ENCODE measurements at places on chromosomes 13 and 19.

- DNase-seq, result no peak
Observed at GRCh38 chr13:85638265-85638664, 161.0 kb downstream of the SLITRK6 start.

DNA sequence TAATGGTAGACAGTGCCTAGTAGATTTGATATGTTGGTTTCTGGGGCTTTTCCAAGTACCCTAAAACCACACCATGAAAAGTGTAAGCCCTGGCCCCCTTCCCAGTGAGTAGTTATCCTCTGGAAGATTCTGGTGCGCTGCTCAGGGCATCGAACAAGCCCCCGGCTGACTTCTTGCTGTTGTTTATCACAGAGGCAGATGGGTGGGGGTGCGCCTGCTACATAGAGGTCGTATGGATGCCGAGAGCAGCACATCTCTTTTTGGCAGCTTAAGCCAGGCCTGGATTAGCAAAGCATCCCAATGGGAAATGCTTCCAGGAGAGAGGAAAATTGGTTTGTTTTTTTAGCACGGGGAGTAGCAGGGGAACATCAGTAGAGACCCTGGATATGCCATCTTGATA, 26.3 kb upstream of the SPATA13 start:
- no peak for DNase-seq

DNA sequence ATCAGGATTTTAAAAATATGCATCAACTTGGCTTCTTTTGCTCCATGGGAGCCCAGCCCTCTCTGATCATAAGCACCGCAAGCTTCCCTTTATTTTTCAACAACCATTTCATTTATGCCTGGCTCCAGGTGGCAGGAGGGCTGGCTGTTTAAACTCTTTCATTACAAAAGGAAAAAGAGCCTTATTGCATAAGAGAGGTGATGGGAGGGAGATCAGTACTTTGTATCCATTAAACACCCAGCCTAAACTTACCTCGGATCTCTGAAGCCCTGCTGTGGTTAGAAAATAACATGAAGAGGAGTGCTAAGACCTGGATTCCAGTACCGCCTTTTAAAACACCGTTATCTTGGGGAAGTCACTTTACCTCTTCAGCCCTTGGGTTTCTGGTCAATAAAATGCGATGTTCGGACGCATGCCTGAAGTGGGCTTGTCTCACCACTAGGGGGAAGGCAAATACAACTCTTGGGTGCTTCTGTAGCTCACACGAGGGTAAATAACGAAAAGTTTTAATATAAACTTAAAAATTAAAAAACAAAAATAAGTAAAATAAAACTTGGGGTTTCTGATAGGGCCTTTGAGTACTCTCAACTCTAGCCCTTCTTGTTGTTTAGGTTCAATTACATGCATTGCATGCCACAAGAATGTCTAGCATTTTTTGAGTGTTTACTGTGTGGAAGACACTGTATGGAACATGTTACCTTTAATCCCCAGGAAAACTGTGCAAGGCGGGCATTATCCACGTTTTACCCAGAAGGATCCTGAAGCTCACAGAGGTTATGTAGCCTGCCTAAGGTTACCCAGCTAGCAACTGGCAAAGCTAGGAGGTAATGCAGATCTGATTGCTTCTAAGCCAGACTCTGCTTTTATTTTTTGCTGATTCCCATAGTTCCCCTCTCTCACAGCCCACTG, 240.3 kb downstream of the LMO7 start:
- peak; percentile 43 for DNase-seq

GRCh38 chr13:30038884-30039283, 188.5 kb upstream of the UBL3 start:
- DNase-seq, result no peak

DNA sequence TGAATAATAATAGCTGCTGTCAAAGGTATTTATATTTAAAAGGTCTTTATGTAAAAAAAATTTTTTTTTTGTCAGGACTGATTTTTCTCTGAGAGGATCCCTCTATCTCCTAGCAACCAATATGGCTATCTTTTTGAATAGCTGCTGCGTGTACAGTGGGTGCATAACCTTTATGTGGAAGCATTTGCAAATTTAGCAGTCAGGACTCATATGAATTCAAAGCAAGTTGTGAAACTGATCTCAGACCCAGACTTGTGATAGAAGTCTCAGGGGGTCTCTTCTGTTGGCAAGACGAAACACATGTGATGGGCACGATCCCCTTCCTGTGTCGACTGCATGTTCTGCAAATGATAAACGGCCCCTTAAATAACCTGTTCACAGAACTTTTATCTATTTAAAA, 114.1 kb upstream of the ARGLU1 start:
- no peak for DNase-seq

DNA sequence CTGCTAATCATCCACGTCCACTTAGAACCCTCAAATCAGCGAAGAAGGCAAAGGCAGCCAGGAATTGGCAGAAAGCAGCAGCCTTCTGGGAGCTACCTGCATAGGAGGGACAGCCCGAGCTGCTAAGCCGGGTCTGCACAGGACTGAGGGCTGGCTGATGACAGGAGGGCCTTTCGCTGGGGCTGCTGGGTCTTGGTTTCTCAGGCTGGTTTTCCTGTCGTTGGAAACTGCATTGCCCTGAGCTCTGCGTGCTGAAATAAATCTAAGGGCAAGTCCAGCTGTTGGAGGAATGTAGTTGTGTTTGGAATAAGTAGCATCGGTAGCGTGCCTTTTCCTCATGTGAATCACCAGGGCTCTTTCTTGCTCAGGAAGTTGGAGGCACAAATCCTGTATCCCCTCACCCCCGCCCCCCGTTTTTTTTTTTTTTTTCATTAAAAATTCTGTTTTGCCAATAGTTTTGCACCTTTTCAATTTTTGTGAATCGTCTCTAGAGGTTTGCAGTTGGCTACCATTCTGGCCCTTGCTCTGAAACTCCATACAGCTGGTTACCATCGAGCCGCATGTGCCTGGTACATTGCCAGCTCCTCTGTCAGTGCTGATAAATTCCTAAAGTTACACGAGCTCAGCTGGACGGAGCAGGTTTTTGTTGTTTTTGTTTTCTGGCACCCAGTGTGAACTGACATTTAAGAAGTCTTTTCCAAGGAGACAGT, 193.9 kb upstream of the RNF113B start:
- peak; percentile 32 for DNase-seq

- DNase-seq, result no peak
Observed at GRCh38 chr19:406135-406781, 2.7 kb downstream of the C2CD4C start.

Data from NCI-H187 (cell line).